Thymus (tissue), 14 donors: ENCODE measurements at places on chromosomes 7 and 10.

- DNase-seq, result no peak
These were observed 99.3 kb downstream of the KAT6B start for GRCh38 chr10:74925708-74926107.

DNA sequence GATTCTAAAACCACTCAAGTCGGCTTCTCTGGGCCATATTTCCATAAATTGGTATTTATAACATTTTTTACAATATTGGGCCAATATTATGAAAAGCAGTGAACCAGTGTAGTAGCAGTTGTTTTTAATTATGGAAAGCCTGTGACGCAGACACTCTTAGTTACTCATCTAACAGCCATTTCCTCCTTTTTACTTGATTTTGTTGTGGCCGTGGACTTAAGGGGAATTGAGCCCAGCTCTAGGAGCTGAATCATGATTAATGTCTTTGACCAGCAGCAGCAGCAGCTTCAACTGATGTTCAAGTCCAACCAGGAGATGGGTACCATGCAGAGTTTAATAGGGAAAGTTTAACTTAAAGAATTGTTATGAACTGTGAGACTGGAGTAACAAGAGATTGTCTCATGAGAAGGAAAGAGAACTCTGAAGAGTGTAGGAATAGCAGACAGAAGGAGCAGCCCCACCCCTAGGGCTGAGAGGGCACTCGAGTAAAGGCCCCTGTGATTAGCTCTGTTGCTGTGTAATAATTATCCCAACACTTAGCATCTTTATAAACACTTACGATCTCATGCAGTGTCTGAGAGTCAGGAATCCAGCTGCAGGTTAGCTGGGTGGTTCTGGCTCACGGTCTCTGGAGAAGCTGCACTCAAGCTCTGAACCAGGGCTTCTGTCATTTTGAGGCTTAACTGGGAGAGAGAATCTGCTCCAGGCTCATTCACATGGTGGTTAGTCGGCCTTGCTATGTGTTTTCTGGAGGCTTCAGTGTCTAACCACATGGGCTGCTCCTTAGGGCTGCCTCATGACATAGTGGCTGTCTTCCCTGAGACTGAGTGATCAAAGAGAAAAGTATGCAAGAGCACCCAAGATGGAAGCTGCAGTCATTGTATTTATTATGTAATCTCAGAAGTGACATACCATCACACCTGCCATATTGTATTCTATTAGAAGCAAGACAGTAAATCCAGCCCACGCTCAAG lies 4.6 kb downstream of the LANCL2 start:
- no peak for DNase-seq

DNA sequence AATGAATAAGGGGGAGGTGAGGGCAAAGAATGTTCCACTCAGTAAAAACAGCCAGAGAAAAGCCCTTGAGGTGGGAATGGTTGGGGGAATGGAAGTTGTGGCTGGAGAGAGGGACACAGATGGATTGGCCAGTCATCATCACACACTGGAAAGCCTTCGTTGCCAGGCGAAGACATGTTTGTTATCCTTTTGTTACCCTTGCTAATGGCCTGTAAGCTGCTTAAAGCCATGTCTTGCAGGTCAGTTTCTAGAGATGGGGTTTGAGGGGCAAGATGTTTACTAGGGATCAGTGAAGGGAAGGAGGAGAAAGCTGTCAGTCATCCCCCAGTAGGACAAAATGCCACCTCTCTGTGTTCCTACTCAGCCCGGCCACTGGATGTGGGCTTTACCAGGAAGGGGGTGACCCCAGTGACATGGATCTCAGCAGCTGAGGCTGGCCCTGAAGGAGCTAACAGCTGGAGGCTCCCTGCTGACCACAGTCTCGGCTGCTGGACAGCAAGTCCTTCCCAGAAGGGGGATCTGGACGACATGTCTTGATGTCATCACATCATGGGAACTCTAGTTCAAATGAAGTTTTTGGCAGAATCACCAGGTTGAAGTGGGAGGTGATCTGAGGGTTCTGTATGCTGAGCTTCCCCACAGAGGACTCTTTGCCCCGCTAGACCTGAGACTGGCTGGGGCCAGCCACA lies 66.2 kb downstream of the TBXAS1 start:
- DNase-seq, result no peak

- no peak for DNase-seq
These were observed 18.2 kb downstream of the BHLHA15 start for GRCh38 chr7:98229441-98229840.

- DNase-seq, result no peak
These were observed 38.5 kb downstream of the COL1A2 start for GRCh38 chr7:94433224-94433623.

DNA sequence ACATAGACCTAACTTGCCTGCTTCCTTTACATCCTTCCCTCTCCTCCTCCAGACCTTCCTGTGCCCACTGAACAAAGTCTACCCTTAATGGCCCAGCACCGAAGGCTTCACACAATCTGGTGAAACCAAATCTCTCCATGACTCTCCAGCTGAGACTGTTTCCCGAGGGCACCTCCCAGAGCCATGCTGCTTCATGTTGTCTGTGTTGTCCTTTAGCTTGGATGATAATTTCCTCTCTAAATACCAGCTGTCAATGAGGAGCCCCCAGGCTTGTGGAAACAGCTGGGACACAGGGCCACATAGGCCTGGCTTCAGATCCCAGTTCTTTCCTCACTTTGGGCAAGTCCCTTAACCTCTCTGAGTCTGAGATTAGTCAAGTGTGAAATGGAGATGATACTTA lies 54.3 kb downstream of the DLD start:
- DNase-seq, result no peak

GRCh38 chr7:3730276-3730675 lies 429.2 kb downstream of the SDK1 start:
- DNase-seq, result no peak

- no peak for DNase-seq
These were observed 15.6 kb downstream of the ARHGAP22 start for GRCh38 chr10:48589266-48589665.

DNA sequence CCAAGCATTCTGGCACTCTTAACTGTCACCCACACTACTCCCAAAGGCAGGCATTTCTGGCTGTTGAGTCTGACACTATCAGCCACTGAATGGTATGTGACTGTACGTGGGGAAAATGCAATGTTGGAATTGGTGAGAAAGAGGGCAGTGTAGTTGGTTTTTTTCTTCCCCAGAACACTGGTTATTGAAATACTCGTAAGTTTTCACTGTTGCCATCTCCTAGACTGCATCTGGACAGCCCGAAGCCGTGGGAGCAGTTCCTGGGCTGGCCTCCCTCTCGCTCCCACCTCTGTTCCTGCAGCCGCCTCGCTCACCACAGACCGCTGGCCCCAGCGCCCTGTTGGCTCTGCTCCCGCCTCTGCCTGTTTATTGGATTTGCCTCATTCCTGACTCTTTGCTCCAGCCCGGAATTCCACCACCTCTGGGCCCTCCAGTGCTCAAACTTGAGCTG lies 5.7 kb downstream of the PLCE1 start:
- no peak for DNase-seq
